ENCODE measurements at places on chromosomes 2 and 18.

DNA sequence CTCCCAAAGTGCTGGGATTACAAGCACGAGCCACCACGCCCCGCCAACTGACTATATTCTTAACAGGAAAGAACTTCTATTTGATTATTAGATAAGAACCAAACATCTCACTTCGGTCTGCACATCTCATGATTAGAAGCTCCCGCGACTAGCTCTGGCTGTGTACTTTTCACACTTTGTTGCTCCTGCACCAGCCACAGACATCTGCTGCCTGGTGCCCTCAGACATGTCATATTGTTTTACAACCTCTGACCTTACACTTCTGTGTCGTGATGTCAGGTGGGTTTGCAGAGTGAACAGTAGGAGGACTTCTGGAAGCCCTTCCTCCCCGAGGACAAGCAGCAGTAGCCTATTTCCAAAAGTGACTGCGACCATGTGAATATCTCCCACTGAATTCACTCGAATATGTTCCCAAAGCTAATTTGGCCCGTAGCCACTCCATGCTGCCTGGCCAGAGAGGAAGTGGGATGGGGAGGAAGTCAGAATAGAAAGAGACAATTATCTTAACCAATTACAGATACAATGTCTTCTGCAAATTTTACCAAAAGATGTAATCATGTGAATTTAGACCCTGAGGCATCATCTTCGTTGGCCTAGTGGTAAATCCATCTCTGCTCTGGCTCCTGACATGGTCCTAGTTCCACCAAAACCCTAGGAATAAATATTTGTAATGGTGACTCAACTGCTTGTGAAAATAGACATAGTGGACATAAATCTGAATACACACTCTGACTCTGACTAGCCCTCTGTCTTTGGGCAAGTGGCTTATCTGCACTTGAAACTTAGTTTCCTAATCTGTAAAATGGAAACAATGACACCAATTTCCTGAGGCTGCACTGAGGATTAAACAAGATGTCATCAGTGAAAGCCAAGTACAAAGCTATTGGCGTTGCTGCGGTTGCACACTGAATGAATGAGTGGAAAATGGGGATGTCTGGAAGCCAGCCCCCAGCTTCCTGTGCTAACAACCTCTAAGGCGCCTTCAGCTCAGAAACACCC lies 406.1 kb downstream of the LRATD1 start:
- no peak for DNase-seq

GRCh38 chr2:154686162-154686561 lies 12.3 kb upstream of the KCNJ3 start:
- DNase-seq, result no peak

- DNase-seq, result peak; percentile 16
Measured at GRCh38 chr18:5630057-5630899, 86.5 kb upstream of the EPB41L3 start.

- DNase-seq, result no peak
Measured at GRCh38 chr2:234355021-234355720, 141.7 kb downstream of the ARL4C start.

- DNase-seq, result no peak
Measured at GRCh38 chr18:67133669-67134068, 382.9 kb downstream of the DSEL start.

DNA sequence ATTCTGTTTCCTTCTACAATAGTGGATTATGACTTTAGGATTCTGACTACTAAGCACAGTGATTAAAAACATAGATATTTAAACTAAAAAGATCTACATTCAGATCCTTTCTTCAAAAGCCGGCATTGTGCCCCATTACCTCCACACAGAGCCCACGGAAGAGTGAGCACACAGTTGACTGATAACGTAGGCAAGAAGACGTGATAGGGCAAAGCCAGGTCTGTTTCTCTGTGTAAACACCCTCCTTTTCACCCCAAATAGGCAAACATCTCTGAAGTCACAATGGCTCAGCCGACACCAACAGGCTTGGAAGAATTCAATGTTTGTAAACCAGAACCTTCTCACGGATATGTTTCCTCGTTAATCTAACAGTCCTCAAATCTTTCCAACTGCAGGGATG lies 302.9 kb downstream of the CMPK2 start:
- DNase-seq, result no peak

DNA sequence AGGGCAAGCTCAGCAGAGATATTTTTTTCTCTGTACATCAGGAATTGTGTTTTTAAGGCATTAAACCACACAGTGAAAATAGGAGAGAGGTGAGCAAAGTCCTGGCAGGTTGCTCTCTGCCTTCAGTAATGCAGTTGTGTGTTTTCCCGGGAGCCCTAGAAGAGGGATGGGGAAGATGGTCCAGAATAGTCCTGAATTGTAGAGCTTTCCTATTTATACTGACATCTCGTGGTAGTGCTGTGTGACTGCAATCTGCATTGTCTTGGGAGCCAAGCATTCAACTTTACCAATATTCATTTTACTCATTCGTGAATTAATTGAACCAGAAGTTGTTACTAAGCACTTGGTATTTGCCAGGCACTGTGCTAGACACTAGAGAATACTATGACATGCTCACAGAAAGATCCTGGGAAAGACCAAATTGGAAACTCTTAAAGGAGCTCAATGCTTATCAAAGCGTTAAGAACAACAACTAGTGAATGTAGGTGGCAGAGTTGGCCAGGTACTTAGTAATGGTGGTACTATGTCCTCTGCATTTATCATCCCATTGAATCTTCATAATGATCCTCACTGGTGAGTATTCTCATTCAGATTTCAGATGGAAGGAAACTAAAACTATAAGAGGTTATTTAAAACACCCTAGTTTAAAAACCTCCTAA lies 214.6 kb downstream of the TRIB2 start:
- DNase-seq, result peak; percentile 62

GRCh38 chr2:30691948-30692828 lies 115.1 kb downstream of the CAPN13 start:
- peak; percentile 48 for DNase-seq

GRCh38 chr2:207129821-207130220 lies 35.9 kb downstream of the KLF7 start:
- no peak for DNase-seq

DNA sequence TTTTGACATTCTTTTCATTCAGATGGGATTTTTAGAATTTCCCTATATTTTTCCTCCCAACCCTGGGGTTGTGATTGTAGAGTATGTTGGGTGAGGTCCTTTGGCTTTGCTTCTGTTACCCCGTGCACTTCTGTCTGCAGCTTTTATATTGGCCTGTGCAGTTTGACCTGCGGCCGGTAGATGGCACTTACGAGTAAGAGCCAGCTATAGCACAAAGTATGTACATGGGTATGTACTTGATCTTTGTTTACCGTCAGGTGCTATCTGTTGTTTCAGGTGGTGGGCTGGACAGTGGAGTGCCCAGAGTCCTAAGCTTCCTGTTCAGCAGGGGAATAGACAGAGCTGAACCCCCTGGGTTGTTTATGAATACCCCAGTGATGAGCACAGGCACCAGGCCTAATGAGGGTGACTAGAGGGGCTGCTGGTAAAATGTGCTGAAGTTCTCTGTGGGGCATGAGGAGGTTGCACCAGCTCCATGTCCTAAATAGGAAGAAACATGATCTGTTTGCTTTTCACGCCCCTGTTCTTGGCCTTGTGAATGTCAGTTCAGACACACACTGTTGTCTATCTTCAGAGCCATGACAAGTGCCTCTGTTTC lies 58.9 kb upstream of the THUMPD2 start:
- peak; percentile 46 for DNase-seq

DNA sequence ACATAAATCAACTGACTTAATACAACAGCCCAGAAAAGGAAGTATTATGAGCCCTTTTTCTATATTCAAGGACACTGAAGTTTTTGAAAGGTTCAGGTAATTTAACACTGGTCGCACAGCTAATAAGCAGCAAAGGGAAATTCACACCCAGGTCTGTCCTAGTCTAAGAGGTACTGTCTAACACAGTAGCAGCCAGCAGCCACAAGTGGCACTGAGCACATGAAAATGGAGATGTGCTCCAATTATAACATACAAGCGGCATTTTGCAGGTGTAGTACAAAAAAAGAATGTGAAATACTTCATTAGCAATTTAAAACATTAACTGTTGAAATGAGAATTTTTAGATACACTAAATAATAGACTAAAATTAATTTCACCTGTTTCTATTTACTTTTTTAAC lies 23.4 kb downstream of the SPRED2 start:
- DNase-seq, result no peak

GRCh38 chr2:33785201-33786106 lies 186.4 kb upstream of the FAM98A start:
- no peak for DNase-seq

- no peak for DNase-seq
Measured at GRCh38 chr2:31296641-31297287, 62.8 kb downstream of the EHD3 start.

DNA sequence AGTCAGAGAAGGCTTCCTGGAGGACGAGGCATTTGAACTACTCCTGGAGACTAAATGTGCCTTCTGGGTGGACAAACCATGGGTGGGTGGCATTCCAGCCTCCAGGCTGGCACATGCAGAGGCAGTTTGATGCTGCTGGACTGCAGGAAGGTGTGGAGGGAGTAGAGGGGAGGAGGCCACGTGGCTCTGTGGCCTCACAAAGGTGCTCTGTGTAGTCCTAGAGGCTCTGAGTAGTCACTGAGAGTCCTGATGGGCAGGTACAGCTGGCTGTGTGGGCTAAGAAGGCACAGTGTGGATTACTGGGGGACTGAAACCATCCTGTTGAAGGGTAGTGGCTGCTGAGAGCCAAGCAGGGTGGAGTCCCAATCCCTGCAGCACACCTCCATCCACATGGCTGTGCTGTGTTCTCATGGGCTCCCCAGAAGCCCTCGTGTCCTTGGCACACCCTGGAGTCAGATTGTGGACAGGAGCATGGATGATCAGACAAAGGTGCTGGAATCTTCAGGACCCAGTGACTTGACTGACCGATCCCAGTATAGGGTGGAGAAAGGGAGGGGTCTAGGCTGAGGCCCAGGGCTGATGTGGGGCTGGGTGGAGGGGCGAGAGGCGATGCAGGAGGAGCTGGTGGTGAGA lies 87.4 kb upstream of the HS6ST1 start:
- DNase-seq, result no peak

- no peak for DNase-seq
Measured at GRCh38 chr2:240759459-240759858, 60.6 kb downstream of the KIF1A start.

DNA sequence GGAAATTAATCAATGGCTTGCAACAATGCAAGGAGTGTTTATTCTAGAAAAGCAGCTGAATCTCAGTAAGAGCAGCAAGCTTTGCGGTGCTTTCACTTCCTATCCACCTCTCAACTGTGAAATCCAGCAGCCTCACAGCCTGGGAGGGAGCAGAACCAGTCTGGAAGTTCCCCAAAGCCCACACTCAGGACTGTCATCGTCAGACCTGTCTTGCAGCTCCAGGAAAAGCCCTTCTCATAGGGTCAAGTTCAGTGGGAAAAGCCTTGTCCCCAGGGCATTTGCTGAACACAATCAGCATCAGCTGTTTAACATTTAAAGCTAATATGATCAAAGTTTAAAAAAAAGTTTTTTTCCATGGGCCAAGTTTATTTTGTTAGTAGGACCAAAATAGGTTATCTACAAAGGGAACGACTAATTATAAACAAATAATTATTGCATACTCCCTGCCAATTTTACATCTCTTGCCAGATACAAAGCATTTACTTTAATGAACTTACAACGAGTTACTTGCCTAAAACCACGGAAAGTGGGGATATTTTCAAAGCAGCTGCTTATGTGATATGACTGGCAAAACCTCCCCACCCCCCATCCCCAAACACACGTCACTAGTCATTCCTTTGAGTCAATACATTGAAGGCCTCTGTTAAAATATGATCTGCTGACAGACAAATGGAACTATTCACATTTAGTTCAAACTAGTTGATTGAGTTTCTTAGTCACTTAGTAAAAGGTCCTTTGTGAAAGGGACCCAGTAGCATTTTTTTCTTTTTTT lies 36.8 kb downstream of the PARD6G start:
- DNase-seq, result no peak
